HCT116 (cell line): ENCODE measurements at places on chromosomes 7 and 10. TPM values are rescaled to one million over a fixed set of nuclear protein-coding genes. Genes with fewer than 3 reads are reported as not detected.

DNA sequence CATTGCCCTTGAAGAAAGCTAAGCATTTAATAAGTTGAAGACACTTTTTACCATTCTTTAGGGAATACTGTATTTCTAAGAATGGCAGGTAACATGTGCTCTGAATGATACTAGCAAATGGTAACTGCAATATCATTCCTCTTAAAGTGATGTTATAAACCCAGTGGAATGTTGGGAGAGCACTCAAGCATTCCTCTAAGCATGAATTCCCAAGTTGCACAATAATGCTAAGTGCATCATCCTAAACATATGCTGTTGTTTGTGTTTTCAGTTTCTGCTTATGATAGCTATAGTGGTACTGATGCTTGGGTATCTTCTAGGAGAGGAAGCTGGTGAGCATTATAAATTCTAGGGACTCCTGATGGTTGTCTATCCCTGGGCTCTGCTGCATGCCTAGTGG is 673.9 kb downstream of the PHTF2 start:
- no peak for DNase-seq

DNA sequence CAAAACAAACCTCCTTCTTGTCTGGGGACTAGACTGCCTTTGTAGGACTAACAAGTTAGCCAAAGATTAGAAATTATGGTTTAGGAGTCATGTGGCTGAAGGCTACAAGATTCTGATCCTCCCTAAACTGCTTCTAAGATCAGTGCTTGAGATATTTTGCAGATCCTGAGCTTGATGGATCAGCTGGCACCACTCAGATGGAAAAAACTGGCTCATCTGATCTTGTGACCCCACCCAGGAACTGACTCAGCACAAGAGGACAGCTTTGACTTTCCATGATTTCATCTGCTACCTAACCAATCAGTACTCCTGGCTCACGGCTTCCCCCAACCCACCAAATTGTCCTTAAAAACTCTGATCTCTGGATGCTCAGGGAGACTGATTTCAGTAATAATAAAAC is 271.5 kb upstream of the TAC1 start:
- DNase-seq = no peak

DNA sequence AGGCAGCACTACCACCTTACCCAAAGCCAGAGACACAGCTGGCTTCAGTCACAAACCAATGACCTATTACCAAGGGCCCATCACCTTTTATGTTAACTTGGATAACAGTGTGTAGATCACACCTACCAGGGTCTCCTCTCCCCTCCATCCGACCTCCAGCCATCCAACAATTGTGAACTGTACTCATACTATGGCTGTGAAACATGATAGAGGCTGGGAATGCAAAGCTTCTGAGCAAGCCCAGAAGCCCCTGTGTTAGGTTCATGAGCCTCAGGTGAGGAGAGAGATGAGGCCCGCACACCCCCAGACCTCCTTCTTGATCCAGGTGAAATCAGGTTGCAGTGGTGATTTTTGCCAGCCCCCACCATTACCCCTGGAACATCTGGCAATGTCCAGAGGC is 47.7 kb downstream of the PNLIPRP2 start:
- no peak for DNase-seq

DNA sequence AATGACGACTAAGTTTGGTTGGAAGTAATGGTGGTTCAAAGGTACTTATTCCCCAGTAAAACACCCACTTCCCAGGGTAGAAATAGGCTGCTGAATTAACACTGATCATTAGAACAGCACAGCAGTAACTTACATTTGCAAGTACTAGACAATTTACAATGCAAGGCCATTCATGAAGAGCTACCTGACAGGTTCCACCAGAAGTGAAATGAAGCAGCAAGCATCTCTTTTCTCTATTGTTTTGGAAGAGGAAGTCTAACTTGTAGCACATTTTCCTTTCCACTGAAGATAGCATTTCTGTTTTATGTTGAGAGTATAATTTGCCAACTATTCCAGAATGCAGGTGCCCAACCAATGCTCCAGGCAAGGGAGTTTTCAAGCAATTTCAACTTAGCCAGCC is 145.9 kb downstream of the CREB5 start:
- DNase-seq = no peak

- DNase-seq = no peak
These were observed at the start of gene COBL for GRCh38 chr7:51316666-51317581. COBL (minus strand) TSS chr7:51316809; CDS start chr7:51316633, 176 bp downstream.

- no peak for DNase-seq
These were observed 69.2 kb upstream of the UNC5B start for GRCh38 chr10:71143170-71143569.

GRCh38 chr7:41107330-41107937 is 595.5 kb downstream of the INHBA start:
- DNase-seq = peak; percentile 50

DNA sequence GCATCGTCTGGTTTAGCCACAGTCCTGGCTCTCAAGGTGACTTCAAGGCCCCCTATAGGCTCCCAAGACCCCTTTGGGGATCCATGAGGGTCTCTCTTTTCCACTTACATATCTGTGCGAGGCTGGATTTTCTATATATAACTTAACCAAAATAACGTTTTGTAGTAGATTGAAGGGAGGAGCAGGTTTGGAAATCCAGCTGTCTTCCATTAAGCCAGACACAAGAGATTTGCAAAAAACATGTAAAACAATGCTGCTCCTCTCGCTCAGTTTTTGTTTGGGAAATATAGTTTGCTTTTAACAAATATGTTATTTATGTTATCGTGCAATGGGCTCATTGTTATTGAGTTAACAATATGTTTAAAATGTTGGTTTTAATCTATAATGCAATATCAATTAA is 811.2 kb downstream of the TYW1 start:
- no peak for DNase-seq

DNA sequence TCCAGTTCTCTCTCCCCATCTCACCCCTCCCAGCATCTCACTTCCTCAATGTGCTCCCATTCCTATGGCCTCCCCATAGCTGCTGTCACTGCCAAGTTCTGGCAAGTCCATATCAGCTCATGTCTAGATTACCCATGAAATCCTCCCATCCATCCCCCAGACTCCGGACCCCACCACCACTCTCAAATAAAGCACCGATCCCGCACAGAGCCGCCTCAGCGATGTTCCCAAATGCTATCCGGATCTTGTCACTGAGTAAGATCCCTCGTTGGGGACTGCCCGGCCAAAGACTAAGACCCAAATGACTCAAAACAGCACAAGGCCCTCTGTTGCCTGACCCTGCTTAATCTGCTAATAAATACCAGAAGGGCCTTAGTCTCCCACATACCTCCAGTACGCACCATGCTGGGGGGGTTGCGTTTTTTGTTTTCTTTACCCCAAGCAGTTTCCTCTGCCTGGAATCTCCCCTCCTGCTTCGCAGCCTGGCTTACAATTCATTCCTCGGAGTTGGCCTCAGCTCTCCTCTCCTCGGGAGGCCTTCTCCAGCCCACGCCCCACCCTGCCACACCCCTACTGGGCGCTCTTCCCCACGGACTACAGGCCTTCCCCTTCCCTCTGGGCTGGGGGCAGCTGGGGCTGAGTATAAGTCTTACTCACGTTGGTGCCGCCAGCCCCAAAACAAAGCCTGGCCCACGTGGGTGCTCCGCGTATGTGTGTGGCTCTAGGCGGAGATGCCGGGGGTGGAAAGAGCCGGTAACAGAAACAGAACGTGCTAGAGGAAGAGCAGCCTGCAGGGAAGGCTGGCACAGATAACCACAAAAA is 1.8 kb upstream of the DUSP5 start:
- no peak for DNase-seq

DNA sequence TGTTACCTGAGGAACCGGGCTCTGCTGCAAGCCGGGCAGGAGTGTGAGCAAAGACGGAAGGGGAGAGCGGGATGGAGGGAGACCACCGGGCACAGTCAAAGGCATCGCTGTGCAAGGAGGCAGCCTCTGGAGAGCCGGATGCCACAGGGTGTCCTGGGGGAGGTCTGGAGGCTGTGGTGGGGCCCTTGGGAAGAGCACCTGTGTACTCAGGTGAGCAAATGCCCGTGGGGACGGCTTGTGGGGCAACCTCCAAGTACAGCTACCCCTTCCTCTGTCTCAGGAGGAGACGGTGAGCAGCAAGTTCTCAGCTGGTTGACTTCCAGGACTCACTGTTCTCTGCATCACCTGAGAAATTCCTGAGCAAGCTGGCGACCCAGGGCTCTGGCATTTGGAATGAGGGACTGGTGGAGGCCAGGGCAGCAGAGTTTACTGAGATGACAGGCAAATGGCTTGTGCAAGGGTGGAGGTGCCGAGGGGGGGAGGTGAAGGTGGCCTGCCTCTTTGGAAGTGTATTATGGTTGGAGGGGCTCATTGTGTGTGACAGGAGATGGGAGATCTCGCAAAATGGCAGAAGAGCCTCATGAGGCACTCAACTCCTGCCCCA is 345.2 kb upstream of the SHH start:
- DNase-seq = no peak

DNA sequence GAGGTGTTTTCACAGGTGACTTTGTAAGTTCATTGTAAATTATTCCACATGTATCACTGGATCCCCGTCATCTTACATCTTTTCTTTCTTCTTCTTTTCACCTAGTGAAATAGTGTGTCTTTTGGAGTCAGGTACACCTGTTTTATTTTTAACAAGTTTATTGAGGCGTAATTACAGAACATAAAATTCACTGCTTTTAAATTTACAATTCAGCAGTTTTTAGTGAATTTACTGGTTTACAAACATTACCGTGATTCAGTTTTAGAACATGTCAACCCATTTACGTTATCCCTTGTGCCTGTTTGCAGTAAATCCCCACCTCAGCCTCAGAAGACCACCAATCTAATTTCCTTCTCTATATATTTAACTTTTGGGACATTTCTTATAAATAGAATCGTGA is 256.9 kb downstream of the EXOC4 start:
- no peak for DNase-seq

DNA sequence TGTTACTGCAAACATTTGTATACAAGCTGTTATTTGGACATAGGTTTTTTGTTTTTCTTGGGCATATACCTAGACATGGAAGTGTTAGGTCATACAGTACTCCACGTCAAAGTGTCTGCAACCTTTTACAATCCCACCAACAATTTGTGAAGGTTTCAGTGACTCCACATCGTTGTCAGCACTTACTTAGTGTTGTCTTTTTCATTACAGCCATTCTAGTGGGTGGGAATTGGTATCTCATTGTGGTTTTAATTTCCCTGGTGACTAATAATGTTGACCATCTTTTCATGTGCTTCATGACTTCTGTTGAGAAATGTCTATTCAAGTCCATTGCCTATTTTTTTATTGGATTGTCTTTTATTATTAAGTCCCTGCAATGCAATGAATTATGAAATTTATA is 95.0 kb downstream of the UBE3C start:
- no peak for DNase-seq

- no peak for DNase-seq
These were observed 106.3 kb downstream of the GLRX3 start for GRCh38 chr10:130242513-130242912.

DNA sequence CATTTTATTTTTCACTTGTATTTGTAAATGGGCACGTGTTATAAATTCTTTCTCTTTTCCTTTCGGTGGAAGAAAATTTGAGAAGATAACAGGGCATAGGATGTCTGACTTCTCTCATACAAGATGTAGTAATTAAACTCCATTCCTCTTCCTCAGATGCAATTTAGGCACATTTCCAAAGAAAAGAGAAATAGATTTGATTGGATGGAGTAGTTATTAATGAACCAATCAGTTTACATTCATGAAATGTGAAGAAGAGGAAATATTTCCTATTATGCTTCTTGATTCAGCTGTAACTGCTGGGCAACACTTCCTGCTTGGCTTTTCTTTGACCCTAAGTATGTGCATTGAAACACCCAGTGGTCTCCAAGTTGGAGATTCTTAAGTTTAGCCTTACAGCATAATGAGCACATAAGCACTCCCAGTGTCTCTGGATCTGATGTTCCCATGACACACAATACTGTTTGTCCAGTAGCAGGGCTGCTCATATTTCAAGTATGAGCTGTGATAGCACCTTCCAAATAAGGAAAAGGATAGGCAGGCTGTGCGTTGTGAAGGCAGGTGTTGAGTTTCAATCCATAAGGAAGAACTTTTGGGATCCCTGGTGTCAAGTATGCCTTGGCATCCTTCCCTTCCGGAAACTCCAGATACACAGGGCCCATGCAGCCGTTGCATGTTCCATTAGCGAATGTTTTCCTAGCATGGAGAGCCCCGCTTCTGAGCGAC is 33.4 kb upstream of the COBL start:
- DNase-seq = peak; percentile 51

DNA sequence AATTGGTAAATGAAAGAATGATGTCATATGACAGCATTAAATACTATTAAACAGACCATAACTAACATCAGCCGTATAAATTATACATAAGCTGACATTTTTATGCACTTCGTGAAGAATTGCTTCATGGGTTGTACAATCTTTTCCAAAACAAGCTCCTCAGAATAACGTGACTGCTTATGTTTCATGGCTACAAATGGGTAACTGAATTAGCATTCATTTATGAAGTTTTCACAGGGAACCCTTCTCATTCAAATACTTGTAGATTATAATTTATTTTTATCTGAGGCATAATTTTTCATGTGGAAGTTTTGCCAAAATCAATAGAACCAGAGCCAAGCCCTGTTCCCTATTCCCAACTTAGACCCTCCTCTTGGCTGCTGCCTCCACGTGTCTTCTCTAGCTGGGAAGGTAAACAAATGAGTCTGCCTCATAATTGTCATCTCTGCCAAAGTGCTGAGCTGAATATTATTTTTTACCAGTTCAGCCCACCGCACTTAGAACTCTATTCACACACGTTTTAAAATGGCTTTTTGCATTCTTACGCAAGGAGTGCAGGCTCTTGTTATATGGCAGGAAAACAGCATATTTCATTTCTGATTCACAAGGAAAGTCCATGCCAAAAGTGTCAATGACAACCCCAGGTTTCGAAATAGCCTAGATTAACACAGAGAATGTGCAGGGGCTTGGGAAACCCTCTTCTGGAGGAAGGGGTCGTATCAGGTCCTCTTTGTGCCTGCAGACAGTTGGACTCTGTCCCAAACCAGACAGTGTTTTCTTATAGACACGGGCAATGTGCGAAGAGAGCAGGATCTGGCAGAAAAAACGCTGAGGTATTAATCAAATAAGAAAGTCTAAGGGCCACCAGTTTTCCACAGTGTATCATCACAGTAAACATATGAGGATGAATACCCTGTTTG is 370.7 kb upstream of the MGMT start:
- no peak for DNase-seq

GRCh38 chr7:40401406-40401805 is 266.6 kb downstream of the SUGCT start:
- DNase-seq = no peak

ATRNL1 gene
- total RNA-seq = 1.3 TPM

RHEB gene
- total RNA-seq = 114 TPM

UPF2 gene
- total RNA-seq = 27.3 TPM

OR6V1 gene
- not detected for total RNA-seq

CPA4 gene
- total RNA-seq = 38.7 TPM

ADAM8 gene
- total RNA-seq = 4.1 TPM
